Thyroid gland (tissue), 4 donors: ENCODE measurements at places on chromosomes 16 and 17. TPM values are rescaled to one million over a fixed set of nuclear protein-coding genes. Genes with fewer than 3 reads are reported as not detected.

The KDM6B gene
- 12.3 TPM for total RNA-seq

The DOK4 gene
- total RNA-seq: 9.7 TPM

The ZSCAN10 gene
- not detected for total RNA-seq

The C1QL1 gene
- not detected for total RNA-seq

The CCL7 gene
- total RNA-seq: not detected

The ATP2A3 gene
- 18.6 TPM for total RNA-seq

The VWA3A gene
- total RNA-seq: not detected

The DLX3 gene
- 2.3 TPM for total RNA-seq

The C16orf86 gene
- 10.7 TPM for total RNA-seq

The IL34 gene
- 9.6 TPM for total RNA-seq

The RPL38 gene
- total RNA-seq: 320 TPM

The KRTAP17-1 gene
- total RNA-seq: not detected

The TBC1D3I gene
- total RNA-seq: 0.54 TPM

The KRTAP2-1 gene
- total RNA-seq: not detected

The ACSM2A gene
- total RNA-seq: not detected

GRCh38 chr17:50220811-50221210 lies 19.4 kb upstream of the COL1A1 start:
- no peaks in the 10 kb centered on the region for H3K27me3 ChIP-seq
- H3K36me3 ChIP-seq: no peaks in the 10 kb centered on the region
- no peak for DNase-seq
- no peak overlapping the region for H3K27ac ChIP-seq

- H3K27me3 ChIP-seq: no peaks in the 10 kb centered on the region
- DNase-seq: no peak
- no peak overlapping the region for H3K27ac ChIP-seq
- H3K4me1 ChIP-seq: peaks cover 15% of the 10 kb centered on the region
- H3K4me3 ChIP-seq: no peak overlapping the region
Observed at GRCh38 chr17:42289611-42290181, 1.4 kb downstream of the STAT5A start.

- peaks cover 49% of the 10 kb centered on the region for H3K4me1 ChIP-seq
- H3K4me3 ChIP-seq: no peak overlapping the region
- H3K27ac ChIP-seq: peak overlapping the region; percentile 97
Observed at GRCh38 chr17:21288571-21289017, 4.1 kb downstream of the MAP2K3 start.

DNA sequence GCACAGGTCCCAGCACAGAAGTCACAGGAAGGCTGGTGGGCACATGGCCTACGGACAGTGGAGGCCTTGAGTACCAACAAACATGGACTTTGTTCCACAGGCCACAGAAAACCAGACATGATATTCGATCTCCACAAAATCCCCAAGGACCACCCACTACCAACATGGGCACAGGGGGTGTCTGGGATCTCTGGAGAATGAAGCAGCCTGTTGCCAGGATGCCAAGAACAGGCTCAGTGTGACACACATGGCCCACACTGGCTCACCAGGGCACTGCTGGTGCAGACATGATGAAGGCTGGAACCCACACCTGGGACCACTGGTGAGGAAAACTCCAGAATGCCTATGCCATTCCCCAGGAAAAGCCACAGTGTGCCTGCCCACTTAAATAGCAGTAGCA lies 120.2 kb downstream of the C16orf78 start:
- H3K4me3 ChIP-seq: no peak overlapping the region
- H3K36me3 ChIP-seq: no peaks in the 10 kb centered on the region
- no peak for DNase-seq
- no peak overlapping the region for H3K27ac ChIP-seq
- H3K4me1 ChIP-seq: peaks cover 4% of the 10 kb centered on the region

DNA sequence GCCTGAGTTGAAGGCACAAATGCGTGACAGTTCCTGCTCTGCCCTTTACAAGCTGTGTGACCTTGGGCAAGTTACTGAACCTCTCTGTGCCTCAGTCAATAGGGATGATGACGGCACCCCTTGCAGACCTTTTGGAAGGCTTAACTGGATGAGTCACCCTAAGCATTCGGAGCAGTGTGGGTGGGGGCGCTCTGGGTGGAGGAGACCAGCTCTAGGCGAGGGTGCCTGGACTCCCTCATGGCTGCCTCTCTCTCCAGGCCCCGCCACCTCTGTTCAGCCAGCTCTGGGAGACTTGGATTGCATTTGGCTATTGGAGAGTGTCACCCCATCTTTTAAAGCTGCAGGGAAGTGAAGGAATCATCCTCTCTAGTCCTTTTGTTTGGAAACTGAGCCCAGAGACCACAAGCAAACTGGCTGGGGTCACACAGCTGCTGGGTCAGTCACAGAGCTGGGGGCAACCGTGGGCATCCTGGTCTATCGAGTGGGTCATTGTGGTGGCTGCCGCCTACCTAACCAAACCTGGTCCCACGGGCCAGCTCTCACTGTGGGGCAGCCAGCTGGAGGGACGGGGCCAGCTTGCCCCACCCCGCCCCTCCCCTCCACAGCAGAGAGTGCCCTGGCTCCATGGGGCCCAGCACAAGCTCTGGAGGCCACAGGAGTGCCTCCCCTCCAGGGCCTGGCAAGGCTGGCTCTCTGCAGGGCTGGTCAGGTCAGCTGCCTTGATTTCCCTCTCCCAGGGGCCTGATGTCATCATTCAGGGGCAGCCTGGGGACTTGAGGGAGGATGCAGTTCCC lies 20.2 kb upstream of the GSE1 start:
- DNase-seq: no peak
- no peaks in the 10 kb centered on the region for H3K27me3 ChIP-seq
- H3K4me3 ChIP-seq: no peak overlapping the region
- no peaks in the 10 kb centered on the region for H3K36me3 ChIP-seq
- no peak overlapping the region for H3K27ac ChIP-seq

- peak overlapping the region; percentile 79 for H3K27ac ChIP-seq
- no peaks in the 10 kb centered on the region for H3K36me3 ChIP-seq
- no peaks in the 10 kb centered on the region for H3K27me3 ChIP-seq
- no peaks in the 10 kb centered on the region for H3K4me1 ChIP-seq
- no peak overlapping the region for H3K4me3 ChIP-seq
- peak; percentile 96 for DNase-seq
Observed at GRCh38 chr16:81189100-81189664, 49.3 kb upstream of the BCO1 start.

- no peak overlapping the region for H3K4me3 ChIP-seq
- no peak overlapping the region for H3K27ac ChIP-seq
- peak; percentile 30 for DNase-seq
- peaks cover 14% of the 10 kb centered on the region for H3K36me3 ChIP-seq
Observed at GRCh38 chr16:89958068-89958467, 9.5 kb downstream of the DEF8 start.

DNA sequence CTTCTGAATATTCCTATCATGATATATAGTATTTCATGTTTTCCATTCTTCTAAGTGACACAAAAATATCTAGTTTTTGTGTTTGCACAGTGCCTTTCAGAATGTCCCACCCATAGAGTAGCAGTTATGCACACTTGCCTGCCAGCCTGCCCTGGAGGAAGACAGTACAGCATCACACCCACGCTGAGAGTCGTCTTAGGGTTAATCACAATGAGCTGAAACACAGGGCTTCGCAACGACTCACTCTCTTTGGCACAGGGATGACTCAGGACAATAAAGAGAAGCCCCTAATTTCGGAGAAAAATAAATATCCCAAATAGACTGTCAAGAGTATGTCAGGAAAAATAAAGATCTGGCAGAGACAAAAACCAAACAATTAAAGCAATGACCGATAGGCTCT lies 11.6 kb upstream of the NDUFAB1 start:
- H3K27me3 ChIP-seq: no peaks in the 10 kb centered on the region
- H3K4me3 ChIP-seq: no peak overlapping the region
- no peak overlapping the region for H3K27ac ChIP-seq
- H3K4me1 ChIP-seq: no peaks in the 10 kb centered on the region
- peaks cover 13% of the 10 kb centered on the region for H3K36me3 ChIP-seq

- H3K36me3 ChIP-seq: no peaks in the 10 kb centered on the region
- no peaks in the 10 kb centered on the region for H3K4me1 ChIP-seq
- no peak overlapping the region for H3K4me3 ChIP-seq
- no peaks in the 10 kb centered on the region for H3K27me3 ChIP-seq
Observed at GRCh38 chr16:47644166-47644565, 183.0 kb downstream of the PHKB start.

DNA sequence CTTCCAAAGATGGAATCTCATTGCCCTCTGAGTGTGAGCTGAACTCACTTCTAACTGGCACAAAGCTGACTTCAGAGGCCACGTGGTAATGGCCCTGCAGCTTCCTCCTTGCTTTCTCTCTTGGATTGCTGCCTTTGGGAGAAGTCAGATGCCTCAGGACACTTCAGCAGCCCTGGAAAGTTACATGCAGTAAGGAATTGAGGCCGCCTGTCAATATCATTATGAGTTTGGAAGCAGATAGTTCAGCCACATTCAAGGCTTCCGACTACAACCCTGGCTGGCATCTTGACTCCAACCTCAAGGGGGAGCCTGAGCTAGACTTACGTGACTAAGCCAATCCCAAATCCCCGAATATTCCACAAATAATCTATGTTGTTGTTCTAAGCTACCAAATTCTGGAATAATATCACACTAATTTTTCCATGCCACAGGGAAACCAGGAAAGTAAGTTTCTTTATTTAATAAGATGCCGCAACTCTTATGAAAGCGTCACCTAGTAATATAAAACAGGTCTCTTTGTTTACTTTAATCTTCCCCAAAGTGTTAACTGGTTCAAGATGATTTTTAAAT lies 13.6 kb downstream of the CEP20 start:
- no peak overlapping the region for H3K4me3 ChIP-seq
- DNase-seq: peak; percentile 62
- peaks cover 9% of the 10 kb centered on the region for H3K4me1 ChIP-seq
- H3K27me3 ChIP-seq: no peaks in the 10 kb centered on the region
- H3K27ac ChIP-seq: peak overlapping the region; percentile 10

DNA sequence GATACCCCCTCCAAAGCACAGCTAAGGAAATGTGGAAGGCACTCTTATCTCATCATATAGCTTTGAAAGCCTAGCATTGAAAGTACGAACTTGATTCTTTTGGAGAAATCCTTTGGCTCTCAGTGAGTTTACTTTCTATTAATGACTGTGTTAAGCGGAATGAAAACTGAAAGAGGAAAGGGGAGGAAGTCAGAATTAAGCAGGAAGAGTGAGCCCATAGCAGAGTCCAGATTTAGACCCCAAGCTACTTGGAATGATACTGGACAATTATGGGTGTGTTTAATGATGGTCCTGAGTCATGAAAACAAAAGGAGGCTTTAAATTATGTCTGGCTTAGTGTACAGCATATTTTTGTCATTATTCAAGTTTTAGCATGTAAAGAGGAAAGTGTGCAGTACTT lies 42.2 kb downstream of the TENT4B start:
- H3K4me3 ChIP-seq: no peak overlapping the region
- no peaks in the 10 kb centered on the region for H3K4me1 ChIP-seq
- no peaks in the 10 kb centered on the region for H3K27me3 ChIP-seq
- no peak for DNase-seq
- H3K36me3 ChIP-seq: no peaks in the 10 kb centered on the region

GRCh38 chr16:164827-165538 lies 795 bp upstream of the HBM start:
- DNase-seq: no peak
- H3K4me1 ChIP-seq: peaks cover 9% of the 10 kb centered on the region
- H3K27ac ChIP-seq: no peak overlapping the region

- no peak overlapping the region for H3K4me3 ChIP-seq
- DNase-seq: no peak
- no peak overlapping the region for H3K27ac ChIP-seq
- H3K27me3 ChIP-seq: no peaks in the 10 kb centered on the region
- H3K36me3 ChIP-seq: no peaks in the 10 kb centered on the region
- H3K4me1 ChIP-seq: peaks cover 17% of the 10 kb centered on the region
Observed at GRCh38 chr16:78624366-78624765, 524.9 kb downstream of the WWOX start.

- no peaks in the 10 kb centered on the region for H3K4me1 ChIP-seq
- H3K36me3 ChIP-seq: peaks cover 54% of the 10 kb centered on the region
- no peak overlapping the region for H3K27ac ChIP-seq
- DNase-seq: no peak
Observed at GRCh38 chr16:60166-60565, 6.5 kb downstream of the SNRNP25 start.

GRCh38 chr17:22138861-22139469 lies 446.6 kb downstream of the KCNJ18 start:
- H3K27ac ChIP-seq: no peak overlapping the region
- no peaks in the 10 kb centered on the region for H3K36me3 ChIP-seq
- no peak for DNase-seq

GRCh38 chr17:39174920-39175694 lies 9.1 kb upstream of the ARL5C start:
- H3K4me1 ChIP-seq: no peaks in the 10 kb centered on the region
- H3K27me3 ChIP-seq: no peaks in the 10 kb centered on the region
- peak; percentile 70 for DNase-seq
- no peak overlapping the region for H3K4me3 ChIP-seq
- no peak overlapping the region for H3K27ac ChIP-seq
